ENCODE measurements at places on chromosomes 6 and 20.

DNA sequence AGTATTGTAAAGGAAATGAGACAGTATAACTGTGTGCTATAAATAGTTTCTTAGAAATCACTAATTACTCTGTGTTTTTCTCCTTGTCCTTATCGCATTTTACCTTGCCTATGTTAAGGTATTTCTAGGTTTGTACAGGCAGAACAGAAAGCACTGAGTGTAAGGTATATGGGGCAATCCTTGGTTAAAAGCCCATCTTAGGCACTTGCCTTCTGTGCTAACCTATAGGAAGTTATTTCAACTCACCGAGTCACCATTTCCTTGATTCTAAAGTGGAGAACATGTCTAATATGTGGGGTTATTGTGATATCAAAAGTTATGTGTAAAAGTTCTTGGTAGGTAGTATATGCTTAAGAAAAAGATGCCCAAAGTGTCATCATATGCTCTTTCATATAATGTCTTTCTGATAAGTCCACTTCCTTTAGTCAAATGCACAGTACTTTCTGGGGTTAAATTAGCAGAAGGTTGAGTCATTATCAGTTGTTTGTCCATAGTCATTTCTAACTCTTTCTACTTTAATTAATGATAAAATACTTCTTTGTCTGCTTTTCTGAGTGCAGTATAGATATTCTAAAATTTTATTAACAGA lies 276.4 kb downstream of the UTRN start:
- no peak for DNase-seq

DNA sequence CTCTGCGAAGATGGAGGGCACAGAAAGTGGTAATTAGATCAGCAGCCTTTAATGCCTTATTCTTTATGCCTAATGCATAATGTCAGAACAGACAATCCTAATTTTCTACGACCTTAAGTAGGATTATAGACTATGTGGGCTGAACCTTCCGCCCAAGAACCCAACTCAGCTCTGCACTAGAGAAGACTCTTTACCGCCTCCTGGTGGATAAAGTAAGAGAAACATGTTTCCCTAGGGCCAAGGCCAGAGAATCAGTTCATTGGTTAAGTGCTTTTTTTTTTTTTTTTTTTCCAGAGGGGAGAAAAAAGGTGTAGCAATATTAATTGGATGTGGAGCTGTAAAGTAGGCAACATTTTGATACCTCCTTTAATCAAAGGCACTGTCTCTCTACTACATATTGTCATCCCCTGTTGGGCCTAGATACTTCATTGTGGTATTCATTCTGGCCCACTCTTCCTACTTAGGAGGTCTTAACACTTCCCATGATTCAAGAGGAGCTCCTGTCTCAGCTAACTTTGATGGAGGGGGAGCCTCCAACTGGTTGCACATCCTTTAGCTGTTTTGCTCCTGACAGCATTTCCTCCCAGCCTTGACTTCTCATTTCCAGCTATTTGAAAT lies 124.9 kb upstream of the NRN1 start:
- DNase-seq, result no peak

DNA sequence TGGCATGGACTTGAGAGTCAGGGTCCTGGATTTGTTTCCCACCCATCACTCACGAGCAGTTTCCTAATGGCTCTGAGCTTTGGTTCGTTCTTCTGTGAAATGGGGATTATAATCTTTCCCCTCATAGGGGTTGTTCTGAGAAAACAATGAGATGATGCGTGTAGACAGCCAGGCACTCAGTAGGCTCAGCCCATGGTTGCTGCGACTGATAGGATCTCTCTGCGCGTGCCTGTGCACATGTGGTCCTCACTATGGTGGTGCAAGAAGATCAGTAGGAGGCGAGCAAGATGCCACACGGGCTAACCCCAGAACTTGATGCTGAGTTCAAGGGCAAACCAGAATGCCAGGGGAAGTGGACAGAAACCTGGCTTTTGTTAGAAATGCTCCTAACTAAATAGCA lies 153.5 kb upstream of the KCNG1 start:
- DNase-seq, result no peak

DNA sequence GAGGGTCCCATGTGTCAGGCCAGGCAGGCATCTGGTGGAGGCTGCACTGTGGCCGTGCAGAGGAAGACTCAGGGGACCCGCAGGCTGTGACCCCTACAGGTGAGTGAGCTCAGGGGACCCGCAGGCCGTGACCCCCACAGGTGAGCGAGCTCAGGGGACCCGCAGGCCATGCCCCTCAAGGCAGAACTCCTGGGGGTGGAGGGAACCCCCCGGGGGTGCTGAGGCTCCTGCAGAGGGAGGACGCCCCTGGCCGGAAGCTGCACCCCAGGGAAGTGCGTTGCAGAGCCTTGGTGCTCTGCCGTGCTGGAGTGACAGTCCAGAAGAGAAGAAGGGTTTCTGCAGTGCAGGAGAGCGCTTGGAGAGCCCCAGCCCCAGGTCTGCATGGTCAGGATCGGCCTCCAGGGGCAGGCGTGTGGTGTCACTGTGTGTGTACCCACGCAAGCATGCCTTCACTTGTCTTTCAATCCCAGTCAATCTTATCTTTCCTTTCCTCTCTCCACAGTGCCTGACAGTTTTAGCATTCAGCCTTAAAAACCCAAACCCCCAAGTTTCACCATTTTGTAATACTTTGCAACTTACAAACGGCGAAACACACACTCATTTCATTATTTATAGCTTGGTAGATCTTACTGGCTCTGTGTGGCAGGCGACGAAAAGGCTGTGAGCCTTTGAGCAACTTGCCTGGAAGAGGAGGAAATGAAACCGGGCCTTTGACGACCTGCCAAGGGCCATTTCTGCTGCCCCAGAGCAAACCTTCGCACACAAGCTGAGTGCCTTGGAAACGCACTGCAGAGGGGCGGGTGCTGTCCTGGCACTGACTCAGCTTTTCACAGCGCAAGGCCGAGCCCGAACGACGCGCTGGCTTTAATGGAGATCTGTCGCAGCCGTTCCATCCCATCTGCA lies 101.4 kb upstream of the AGPAT4 start:
- no peak for DNase-seq

DNA sequence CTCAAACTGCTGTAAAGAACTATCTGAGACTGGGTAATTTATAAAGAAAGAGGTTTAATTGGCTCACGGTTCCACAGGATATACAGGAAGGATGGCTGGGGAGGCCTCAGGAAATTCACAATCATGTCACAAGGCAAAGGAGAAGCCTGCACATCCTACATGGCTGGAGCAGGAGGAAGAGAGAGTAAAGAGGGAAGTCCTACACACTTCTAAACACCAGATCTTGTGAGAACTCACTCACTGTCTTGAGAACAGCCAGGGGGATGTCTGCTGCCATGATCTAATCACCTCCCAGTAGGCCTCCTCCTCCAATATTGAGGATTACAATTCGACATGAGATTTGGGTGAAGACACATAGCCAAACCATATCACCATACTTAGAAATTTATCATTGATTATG lies 1307.0 kb upstream of the GJE1 start:
- no peak for DNase-seq

DNA sequence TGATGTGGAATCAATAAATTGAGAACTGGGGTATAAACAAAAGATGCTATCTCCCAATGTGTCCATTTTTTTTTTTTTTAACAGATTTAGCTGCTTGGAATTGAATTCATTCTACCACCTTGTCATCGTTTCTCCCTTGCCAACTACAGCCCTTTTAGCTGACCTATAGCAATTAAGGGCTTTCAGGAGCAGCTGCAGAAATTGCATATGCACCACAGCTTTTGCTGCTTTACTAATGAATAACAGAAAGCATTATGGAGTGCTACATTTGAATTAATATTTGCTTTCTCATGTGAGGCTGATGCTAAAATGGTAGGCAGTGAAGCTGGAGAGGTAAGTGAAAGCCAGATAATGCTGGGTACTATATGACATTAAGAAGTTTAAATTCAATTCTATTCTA lies 5.7 kb downstream of the SESN1 start:
- no peak for DNase-seq

DNA sequence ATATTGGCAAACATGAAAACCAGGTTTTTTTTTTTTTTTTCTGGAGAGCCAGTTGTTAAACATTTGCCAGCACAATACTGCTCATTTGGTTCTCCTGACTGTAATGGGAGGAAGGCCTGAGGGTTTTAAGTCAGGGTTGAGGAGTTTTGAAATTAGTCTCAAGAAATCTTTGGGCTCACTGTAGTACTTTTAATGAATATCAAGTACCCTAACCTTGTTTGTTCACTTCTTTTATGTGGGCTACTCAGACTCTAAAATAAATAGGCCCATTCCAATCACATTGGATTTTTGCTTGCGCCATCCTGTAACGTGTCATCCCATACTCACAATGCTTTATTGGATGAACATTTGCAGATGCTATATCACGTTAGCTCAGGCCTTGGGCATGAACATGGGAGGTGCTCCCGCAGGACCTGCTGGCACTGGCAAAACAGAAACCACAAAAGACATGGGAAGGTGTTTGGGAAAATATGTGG lies 146.9 kb downstream of the DNAH8 start:
- DNase-seq, result no peak

- no peak for DNase-seq
These were observed 7.3 kb downstream of the RGS17 start for GRCh38 chr6:153123801-153124200.

- no peak for DNase-seq
These were observed 154.7 kb downstream of the PHF3 start for GRCh38 chr6:63790334-63790733.

DNA sequence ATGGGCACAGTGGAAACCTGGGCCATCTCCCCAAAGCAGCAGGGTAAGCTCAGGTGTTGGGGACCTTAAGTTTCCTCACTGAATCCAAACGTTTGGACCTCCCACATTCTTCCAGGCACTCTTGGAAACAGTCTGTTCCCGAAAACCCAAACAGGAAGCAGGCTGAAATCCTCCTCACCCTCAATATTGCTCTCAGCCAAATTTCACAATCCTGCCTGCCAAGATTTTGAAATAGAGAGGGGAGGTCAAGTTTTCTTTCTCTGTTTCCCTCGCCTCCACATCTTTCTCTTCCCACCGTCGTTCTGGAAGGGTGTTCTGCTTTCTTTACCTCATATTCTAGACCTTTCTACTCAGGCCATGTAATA lies 392.0 kb upstream of the SASH1 start:
- no peak for DNase-seq

DNA sequence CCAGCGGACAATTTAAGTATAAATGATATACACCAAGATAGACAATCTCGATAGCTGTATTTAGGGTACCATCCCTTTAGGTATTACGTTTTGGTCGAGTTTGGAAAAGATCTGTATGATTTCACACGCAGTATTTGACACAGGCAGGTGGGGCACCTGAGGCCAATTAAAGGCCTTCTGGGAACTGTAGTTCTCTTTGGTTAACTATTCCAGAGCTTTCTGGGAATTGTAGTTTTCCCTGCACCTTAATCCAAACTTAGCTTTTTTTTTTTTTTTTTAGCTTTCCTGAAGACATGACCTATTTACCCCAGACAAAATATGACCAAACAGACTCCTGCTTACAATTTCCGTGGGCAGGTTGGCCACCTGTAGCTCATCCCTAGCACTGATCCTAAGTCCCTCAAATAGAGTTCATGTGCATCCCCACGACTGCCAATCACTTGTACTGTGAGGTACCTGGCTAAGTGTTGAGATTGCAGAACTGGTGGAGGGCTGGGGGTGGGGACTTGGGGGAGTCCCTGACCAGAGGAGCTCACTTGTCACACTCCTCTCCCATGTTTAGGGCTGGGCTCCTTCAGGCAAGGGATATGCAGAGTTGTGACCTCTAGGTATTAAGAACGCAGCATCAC lies 999 bp upstream of the EHMT2 start:
- no peak for DNase-seq

DNA sequence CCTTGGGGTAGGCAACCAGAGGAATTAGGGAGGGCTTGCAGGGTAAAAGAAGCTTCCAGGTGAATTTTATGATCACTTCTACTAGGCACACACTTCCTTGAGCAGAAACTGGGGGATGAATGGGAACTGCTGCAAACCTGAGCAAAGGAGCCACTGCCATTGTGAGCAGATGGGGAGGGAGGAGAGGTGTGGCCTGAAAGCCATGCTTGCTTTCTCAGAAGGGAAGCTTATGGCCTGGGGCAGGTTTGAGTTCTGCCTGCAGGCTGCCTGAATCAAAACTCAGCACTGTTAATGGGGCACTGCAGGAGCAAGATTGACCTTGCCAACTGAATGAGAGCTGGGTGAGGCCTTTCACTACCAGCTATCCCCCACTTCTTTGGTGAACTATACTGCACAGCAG lies 328.1 kb downstream of the NKAIN2 start:
- no peak for DNase-seq

- DNase-seq, result no peak
These were observed 54.6 kb upstream of the MRAP2 start for GRCh38 chr6:83978997-83979396.

DNA sequence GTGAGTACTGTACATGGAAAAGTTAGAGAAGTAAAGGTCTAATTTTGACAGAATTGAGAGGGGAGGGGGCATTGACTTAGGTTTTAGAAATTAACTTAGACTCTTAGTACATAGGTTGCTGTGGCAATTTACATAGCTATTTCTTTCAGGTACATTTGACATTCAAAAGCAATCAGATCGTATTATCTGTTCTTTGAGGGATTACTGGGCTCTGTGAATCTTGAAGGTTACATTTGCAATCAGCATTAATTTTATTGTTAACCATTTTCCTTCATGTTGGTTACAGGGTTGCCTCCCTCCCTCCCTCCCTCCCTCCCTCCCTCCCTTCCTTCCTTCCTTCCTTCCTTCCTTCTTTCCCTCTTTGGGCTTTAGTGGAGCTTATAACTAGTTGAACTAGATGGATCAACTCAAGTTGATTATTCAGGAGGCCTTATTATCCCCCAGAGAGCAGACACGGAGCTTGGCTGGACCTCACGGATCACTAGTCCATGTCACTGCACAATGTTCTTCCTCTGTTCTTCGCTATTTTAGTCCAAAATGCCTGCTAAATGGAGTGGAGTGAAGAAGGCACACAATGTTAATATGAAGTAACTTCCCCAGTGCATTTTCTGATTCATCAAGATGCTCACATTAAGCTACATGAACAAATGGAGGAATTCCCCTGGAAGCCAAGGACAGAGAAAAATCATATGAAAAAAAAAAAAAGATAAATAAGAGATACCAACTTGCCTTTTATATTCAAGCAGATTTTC lies 87.8 kb downstream of the PLCB4 start:
- DNase-seq, result no peak

DNA sequence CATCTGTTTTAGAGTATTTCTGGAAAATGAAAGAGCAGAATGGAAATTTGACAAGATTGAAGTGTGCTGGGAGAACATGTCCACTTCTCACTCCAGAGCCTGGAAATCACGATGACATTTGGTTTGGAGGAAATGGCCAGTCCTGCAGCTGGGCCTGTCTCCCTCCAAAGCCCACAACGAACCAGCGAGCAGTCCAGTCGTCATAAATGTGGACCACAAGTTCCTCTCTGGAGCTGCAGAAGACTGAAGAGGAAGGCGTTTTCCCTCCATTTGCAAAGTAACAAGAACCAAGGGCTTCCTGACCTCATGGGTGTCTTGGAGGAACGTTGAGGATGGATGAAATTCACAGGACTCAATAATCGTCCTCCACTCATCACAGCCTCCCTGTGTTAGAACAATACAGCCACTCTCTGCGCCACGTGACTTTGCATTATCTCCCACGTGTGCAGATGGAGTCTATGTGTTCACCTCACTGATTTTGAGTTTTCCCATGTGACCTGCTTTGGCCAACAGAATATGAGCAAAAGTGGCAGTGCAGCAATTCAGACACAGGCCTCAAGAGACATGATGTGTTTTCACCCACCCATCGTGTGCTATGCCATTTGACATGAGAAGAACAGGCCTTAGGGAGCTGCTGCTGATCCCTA lies 9.1 kb upstream of the SPATS1 start:
- no peak for DNase-seq
